ENCODE measurements at places on chromosomes 7 and 10.

DNA sequence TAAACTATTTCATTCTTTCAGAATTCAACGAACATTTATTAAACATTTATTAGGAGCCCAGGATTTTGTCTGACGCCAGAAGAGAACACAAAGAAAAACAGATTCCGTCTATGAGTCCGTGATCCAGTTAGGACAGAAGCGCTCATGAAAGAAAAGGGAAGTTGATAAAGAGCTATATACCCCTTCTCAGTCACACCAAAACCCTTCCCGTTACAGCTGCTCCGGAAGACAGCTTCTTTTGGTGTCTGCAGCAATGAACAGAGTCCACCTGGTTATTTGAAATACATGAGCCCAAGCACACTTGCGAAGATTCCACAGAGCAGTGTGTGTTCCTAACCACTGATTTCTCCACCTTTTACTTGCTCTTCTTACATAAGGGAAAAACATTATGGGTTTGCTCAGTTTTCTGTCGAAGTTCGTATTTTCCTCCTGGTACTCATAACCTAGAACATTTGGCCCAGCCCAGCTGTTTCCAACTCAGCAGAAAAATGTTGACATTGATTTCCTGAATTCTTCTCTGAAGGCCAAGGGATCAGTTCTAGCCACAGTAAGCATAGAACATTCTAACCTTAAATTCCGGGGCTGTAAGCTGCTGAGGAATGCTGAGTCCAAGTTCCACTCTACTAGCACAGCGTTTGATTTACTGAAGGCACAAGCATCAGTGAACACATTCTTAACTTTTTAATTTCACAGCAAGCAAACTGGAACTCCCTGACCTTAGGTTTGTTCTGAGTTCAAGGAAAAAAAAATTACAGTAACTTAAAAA is 206.5 kb downstream of the SORCS1 start:
- no peak for DNase-seq

DNA sequence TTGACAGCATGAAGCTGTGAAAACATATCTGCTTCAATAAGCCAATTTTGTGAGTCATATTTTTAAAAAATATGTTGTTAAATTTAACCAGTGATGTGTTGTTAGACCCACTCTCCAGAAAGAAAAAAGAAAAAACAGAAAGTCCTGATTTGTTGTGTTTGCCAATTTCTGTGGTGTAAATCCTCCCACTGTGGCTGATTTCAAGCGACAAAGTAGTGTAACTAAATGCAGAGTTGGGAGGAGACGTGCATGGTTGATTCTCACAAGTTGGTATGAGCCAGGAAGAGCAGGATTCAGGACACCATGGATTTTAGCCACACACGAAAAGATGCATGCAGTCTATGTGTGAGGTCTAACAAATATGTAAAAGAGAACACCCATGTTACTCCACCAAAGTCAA is 139.1 kb downstream of the CCDC3 start:
- no peak for DNase-seq

GRCh38 chr10:71216751-71217265 is 4.4 kb downstream of the UNC5B start:
- no peak for DNase-seq

DNA sequence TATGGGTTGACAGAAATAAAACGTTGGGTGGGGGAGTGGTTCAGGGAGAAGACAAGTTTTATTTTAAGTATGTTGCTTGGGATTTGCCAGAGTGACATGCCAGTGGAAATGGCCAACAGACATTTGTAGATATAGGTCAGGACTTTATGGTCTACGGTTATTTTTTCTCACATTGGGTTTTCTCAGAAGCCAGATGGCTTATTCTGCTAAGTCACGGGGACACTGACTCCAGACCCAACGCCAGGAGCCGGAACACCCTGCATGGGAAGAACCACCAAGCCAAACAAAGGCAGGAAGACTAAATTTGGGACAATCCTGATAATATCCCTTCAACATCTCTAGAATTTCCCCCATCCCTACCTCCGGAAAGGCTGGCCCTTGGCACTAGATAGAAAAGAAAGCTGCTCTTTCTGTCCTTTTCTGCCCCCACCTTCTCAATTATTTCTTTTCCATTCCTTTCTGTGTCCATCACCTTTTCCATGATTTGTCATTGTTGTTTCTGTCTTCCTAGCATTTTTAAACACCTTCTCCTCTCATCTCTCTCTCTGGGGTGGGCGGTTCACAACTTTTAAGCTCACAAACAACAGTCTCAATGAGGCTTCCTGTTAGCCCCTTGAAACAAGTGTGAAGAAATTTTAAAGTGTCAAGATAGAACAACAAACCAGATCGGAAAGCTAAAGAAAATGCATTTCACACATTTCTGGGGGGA is 44.7 kb downstream of the TBXAS1 start:
- DNase-seq, result no peak

DNA sequence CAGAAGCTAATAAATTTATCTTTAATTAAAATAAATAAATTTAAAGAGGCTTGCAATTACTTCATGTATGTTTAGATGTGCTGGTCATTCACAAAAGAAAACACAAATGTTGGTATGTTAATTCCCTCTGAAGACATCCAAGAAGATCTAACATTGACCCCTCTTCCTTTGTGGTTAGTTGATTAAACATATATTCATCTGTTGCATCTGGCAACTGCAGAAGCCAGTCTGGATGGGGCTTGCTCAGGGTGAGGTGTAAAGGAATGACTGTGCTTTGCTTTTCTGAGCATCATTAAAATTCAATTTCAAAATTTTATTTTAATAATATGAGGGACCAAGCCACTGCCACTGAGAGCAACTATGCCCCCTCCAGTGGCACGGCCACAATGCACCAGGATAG is 36.4 kb upstream of the FERD3L start:
- no peak for DNase-seq

DNA sequence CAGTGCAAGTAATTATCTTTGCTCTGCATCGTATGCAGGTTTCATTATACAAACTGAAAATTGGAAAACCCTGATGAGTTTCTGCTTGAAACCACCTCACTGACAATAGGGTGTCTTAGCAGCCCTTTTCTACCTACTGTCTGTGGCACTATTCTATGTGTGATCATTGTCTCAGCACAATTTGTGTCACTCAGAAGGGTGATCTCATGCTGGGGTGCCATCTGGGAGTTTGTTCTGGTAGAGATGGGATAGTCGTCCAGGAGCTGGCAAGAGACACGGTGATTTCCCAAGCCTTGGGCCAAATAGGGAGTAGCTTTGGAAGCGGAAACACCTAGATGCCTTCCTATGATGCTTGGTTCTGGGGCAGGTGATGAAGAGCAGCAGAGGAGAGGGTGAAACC is 186.3 kb downstream of the FRMD4A start:
- DNase-seq, result no peak

DNA sequence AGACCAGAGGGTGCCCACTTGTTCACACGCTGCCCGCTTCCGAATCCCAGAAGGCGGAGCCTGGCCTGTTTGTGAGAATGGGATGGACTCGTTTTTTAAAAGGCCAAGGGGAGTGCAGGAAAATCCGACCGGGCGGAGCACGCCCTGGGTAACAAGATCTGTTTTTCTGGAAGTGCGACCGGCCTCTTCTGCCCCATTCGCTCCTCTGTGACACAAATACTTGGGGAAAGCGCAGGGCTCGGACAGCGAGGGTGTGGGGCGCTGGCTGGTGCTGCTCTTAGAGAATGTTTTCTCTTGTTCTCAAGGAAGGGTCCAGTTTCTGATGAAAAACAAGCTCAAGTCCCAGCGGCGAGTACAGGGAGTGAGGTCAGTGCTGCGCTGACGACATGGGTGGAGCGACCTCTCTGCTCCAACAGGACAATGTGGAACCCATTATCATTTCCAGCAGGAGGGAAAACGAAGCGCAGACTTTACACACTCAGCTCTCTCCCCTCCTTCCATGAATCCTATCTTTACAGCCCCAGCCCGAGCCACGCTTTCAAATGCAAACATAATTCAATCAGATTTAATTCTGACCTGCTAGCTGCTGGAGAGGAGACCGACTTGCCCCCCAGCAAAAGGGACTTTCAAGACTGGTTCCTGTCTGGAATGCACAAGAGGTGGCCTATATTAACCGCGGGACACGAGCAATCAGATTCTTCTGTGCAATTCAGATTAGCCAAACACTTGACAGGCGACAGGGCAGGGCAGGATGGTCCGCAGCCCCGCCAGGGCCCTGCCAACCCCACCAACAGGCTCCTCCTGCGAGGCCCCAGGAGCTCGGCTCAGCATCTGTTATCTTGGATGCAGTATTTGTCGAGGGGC is 1.1 kb downstream of the RADIL start:
- DNase-seq, result peak; percentile 88

GRCh38 chr10:79219322-79219957 is 127.8 kb upstream of the PPIF start:
- DNase-seq, result peak; percentile 41

GRCh38 chr7:92793656-92794205 is 42.6 kb downstream of the CDK6 start:
- DNase-seq, result peak; percentile 64

All from fibroblast of gingiva (primary cell).